ENCODE measurements at places on chromosomes 16 and 17.

DNA sequence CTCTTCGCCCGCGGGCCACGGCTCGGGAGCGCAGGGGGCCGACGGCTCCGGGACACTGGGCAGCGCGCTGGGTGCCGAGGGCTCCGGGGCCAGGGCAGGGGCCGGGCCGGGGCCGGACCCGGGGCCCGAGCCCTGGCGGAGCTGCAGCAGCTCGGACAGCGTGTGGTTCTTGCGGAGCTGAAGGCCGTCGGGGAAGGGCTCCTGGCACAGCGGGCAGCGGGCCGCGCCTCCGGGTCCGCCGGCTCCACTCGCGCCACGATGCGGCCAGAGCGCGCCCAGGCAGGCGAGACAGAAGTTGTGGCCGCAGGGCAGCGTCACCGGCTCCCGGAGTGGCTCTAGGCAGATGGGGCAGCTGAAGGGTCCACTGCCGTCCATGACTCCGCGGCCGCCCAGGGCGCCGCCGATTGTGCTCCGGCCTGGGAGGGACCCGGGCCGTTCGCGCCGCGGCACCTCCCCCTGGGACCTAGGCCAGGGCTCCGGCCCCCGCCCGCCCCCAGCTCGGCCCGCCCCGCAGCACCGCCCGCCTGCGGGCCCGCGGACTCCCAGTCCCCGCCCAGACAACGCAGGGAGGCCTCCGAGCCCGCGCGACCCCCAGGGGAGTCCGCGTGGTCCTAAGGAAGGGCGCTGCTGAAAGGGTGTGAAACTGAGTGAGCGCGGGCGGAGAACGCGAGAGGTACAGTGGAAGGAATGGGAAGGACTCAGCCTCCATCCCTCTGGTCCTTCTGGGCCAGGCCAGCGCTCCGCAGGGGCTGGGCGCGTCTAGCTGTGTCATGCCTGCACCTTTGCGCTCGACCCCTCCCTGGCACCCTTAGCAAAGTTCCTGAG lies at the start of gene TRIM47:
TRIM47 (minus strand) TSS at position 408 of the 825 bp plus-strand sequence; CDS start at position 375, 33 bp downstream.
- peak; percentile 66 for DNase-seq

DNA sequence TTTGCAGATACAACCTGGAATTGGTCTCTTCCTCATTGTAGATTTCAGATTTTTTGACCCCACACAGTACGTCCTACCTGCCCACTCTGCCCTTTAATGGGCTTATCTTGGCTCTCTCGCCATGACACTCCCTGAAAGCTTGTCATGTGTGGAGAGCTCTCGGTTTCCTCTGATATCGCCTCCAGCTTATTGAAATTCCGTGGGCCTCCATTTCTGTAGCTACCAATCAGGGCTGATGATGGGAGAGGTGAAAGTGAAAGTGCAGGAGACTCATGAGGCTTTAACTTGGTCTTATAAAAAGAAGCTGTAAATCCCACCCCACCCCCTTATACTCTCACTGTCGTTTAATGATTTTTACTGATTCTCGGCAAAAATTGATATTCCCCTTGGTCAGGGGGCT lies 17.7 kb downstream of the HOXB1 start:
- peak; percentile 40 for DNase-seq

DNA sequence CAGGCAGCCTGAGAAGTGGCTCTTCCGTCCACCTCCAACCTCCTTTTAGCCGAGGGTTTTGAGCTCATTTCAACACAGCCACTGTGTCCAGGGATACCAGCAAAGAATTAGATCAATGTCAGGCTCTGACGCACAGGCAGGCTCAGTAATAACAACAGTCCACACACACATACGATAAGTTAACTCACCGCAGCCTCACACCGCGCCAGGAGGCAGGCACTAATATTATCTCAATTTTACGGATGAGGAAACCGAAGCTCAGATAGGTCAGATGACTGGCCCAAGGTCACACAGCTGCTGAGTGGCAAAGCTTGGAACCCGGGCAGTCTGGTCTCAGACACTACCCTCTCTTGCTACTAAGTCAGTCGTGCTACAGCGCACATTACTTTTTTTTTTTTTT lies 22.9 kb downstream of the ABR start:
- DNase-seq = no peak

DNA sequence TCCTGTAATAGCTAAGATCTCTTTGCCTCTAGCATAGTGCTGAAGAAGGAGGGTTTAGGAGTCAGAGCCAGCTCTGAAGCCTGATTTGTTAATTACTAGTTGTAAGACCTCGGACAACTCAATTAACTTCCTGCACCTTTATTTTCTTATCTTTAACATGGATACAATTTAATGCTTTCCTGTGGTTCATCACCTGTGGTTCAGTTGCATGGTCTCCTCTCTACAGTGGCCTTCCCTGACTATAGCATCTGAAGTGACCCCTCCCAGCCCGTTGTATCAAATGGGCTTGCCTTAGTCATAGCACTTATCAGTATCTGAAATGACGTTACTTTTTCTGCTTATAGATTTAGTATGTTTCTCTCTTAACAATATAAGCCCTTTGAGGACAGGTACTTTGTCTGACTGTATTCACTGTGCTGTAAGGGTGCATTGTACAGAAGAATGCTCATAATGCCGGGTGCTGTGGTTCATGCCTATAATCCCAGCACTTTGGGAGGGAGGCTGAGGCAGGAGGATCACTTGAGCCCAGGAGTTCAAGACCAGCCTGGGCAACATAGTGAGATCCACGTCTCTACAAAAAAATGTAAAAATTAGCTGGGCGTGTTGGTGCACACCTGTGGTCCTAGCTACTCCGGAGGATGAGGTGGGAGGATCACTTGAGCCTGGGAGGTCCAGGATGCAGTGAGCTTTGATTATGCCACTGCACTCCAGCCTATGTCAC lies 2.6 kb upstream of the NDE1 start:
- DNase-seq = no peak

- DNase-seq = no peak
These were observed 140 bp downstream of the FSCN2 start for GRCh38 chr17:81528384-81528650.

DNA sequence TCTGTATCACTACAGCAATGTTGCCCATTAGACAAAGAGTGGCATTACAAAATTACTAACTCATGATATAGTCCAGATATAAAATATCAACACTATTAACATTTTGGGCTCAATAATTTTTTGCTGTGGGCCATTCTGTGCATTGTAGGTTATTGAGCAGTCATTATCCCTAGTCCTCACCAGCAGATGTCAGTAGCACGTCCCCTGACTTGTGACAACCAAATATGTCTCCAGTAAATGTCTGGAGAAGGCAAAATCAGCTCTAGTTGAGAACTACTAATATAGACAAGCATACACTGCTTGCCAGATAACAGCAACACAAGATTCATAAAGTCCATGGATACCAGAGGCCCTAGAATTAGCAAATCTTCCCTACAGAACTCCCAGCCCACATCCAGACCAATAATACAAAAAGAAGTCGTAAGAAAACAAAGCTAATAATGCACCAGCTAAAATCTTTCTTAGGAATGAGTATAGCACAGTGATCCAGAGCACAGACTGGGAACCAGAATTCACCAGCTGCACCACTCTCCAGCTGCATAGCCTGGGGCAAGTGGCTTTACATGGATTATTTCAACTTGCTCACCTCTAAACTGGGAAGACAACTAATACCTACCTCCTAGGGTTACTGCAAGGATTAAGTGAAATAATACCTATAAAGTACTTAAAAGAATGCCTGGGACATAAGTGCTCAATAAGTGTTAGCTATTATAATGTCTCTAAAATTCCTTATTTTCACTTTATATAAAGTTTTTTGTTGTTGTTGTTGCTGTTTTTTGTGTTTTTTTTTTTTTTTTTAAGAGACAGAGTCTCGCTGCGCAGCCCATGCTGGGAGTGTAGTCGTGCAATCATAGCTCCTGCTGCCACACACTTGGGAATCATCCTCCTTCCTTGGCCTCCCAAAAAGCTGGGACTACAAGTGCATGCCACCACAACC lies 23.7 kb downstream of the HELZ start:
- DNase-seq = peak; percentile 54

GRCh38 chr16:8920645-8921346 lies 38.6 kb downstream of the LITAFD start:
- no peak for DNase-seq

DNA sequence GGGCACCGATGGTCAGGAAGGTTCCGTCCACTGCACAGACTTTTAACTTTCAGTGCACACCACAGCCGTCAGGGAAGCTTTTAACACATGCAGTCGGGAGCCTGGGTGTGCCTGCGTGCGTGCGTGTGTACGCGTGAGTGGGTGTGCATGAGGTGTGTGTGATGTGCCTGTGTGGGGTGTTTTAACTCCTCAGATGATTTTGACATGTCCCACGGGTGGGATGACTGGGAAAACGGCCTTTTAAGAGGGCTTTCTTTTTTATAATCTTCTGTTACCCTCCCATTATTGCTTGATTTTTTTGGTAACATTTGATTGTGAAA lies 152.7 kb upstream of the CHMP6 start:
- no peak for DNase-seq

- no peak for DNase-seq
These were observed 2.4 kb upstream of the MTMR4 start for GRCh38 chr17:58516644-58517377.

DNA sequence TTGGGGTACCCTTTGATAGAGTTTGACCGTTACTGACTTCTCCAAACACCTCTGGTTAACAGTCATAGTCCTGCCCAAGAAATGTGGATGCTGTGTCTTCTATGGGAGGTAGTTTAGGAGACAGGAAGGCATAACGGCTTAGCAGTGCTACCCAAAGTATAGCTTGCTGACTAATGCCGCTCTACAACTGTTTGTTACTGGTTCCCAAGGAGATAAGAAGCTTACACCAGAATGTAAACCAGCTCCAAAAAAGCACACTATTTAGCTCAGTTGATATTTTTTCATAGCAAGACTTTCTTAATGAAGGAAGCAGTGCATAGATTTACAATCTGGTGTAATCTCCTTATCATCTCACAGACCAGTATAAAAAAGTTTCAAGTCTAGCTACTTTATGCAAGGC lies 95.7 kb downstream of the HS3ST3B1 start:
- DNase-seq = no peak

DNA sequence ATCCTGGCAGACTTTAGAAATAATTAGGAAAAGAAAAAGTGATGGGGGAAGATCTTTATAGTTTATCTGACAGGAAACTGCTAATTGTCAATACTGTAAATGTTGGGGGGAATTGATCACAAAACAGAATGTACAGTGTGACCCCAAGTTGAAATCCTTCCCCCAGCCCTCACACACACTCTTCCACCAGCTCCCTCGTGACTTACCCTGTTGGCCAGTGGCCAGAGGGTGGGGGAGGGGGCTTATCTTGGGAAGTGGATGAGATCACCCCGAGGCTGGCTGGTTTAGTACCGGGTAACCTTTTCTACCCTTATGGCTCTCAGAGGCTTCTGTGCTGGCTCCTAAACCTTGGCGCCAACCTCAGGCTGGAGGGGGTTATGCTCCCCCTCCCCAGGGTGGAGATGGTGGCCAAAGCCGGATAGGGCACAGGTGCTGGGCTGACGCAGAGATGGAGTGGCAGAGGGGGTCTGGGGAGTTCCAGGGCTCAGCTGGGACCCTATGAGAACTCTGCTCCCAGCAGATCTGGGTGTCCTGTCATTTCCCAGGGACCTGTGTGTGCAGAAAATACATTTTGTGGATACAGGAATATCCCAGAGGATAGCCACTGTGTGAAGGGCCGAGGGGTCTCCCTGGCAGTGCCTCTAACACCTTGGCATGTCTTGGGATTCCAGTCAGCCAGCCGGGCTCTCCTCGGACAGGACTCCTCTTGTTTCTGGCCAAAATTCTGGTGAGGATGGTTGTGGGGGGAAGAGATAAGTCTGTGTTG lies 18.6 kb downstream of the CDH16 start:
- DNase-seq = peak; percentile 82

GRCh38 chr17:78425429-78425828 lies 47.0 kb downstream of the PGS1 start:
- no peak for DNase-seq

GRCh38 chr17:4307179-4307930 lies 43.6 kb upstream of the ANKFY1 start:
- no peak for DNase-seq

GRCh38 chr17:47708864-47709541 lies 15.0 kb downstream of the TBKBP1 start:
- DNase-seq = peak; percentile 81

- no peak for DNase-seq
These were observed 22.1 kb downstream of the RFFL start for GRCh38 chr17:35041390-35041789.

GRCh38 chr17:62852195-62852594 lies 44.1 kb upstream of the MARCHF10 start:
- no peak for DNase-seq

- DNase-seq = no peak
These were observed 226.3 kb downstream of the WWOX start for GRCh38 chr16:78325468-78326352.

GRCh38 chr17:3815925-3816324 lies 14.9 kb upstream of the ITGAE start:
- no peak for DNase-seq

DNA sequence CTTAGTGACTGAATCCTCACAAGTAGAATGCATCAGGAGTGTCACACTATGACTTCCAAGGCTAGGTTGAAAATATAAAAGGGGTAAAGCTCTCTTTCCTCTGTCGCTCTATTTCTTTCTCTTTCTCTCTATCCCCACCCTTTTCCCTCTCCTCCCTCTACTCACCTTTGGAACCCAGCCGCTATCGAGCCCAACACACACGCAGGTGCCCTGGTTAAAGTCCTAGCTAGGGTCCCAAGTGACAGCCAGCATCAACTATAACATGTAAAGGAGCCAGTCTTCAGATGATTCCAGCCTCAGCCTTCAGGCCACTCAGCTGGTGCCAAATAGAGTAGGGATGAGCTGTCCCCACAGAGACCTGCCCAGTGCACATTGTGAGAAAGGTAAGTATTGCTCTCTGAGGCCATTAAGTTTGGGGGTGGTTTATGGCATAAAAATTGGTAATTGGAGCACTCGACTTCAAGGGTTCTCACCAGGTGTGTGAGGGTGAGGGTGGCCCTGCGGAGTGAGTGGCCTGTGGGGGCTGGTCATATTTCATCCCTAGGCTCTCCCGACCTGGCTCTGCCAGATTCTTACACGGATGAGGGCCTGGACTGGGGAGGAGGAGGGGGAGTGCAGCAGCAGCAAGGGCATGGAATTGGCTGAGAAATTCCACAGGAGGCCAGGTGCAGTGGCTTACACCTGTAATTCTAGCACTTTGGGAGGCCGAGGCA lies 14.9 kb upstream of the C16orf54 start:
- no peak for DNase-seq

DNA sequence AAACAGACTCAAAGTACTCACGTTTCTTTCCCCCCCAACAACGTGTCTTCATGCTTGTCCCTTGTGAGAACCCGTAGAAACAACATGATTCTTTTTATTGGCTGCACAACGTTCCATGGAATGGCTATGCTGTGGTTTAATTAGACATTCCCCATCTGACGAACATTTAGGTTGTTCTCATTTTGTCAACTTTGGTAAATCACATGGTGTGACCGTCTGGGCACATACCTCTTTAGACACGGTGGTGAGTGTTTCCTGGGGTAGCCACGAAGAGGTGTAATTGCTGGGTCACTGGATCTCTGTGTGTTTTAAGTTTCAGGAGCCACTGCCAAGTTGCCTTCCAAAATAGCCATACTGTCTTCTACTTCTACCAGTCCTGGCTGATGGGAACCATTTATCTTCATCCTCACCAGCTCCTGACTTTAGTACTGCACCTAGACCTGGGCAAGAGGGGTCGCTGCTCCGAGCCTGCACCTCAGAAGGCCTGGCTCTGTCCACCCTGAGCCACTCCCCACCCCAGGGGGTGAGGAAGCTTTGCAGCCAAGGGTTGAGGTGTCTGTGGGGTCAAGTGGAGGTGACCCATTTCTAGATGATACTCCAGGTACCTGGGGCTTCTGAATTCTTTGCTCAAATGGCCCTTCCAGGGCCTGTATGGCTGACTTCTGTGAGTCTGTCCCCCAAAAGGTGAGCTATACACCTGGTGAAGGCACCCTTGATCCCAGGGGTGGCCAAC lies 84.7 kb downstream of the IRX5 start:
- DNase-seq = no peak

Data from hepatic stellate cell (primary cell).